T-helper 17 cell (primary cell): ENCODE measurements at places on chromosomes 5 and 9.

DNA sequence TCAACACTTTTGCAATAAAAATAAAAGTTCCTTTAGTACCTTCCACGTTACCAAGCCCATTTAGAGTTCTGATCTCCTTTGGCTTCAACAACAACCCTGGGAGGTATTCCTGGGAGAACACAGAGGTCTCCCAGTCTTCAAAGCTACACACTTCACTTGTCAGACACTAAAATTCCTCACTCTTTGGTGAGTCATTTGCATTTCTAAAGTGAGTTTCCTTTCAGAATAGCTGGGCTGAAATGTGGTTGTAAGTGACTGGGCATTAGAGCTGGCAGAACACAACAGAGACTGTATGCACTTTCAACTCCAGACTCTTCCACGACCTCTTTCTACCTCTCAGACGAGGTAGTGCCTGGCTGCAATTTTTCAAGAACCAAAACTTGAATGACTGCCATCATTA lies 11.5 kb upstream of the F2RL1 start:
- no peak for DNase-seq
- H3K27ac ChIP-seq: no peak overlapping the region
- H3K4me3 ChIP-seq: no peak overlapping the region
- peaks cover 3% of the 10 kb centered on the region for H3K4me1 ChIP-seq
- peaks cover under 1% of the 10 kb centered on the region for H3K27me3 ChIP-seq
- peaks cover 5% of the 10 kb centered on the region for H3K36me3 ChIP-seq

GRCh38 chr9:70262948-70263347 lies 4.2 kb downstream of the SMC5 start:
- H3K4me1 ChIP-seq: peaks cover 48% of the 10 kb centered on the region
- peaks cover 11% of the 10 kb centered on the region for H3K36me3 ChIP-seq
- no peak overlapping the region for H3K4me3 ChIP-seq
- H3K27me3 ChIP-seq: no peaks in the 10 kb centered on the region
- peak overlapping the region; percentile 17 for H3K27ac ChIP-seq

DNA sequence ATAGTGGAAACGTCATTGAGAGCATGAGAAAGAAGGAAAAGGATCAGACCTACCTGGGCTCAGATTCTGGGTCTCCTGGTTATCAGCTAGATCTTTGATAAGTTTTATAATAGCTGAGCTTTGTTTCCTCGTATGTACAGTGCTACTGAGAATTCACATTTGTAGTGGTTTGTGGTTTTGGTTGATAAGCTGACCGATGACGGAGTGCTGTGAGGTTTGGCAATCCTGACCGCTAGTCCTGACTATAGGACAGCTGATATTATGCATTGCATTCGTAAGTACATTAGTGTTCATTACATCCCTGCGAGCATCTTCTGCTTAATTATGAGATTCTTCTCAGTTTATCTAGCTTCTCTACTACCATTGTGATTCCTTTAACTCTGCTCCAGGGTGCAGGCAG lies 190.7 kb upstream of the SLC27A6 start:
- H3K36me3 ChIP-seq: no peaks in the 10 kb centered on the region
- H3K4me3 ChIP-seq: no peak overlapping the region
- H3K4me1 ChIP-seq: peaks cover 10% of the 10 kb centered on the region
- H3K27ac ChIP-seq: no peak overlapping the region

GRCh38 chr9:134955156-134955555 lies 37.4 kb upstream of the FCN1 start:
- no peak for DNase-seq
- no peak overlapping the region for H3K27ac ChIP-seq
- H3K4me3 ChIP-seq: no peak overlapping the region
- H3K27me3 ChIP-seq: no peaks in the 10 kb centered on the region

- no peak for DNase-seq
- H3K36me3 ChIP-seq: peaks cover 10% of the 10 kb centered on the region
- H3K4me3 ChIP-seq: no peak overlapping the region
- H3K27ac ChIP-seq: peak overlapping the region; percentile 79
Measured at GRCh38 chr5:37319037-37319782, 51.7 kb downstream of the NUP155 start.

GRCh38 chr5:65924366-65925043 lies 1.9 kb upstream of the ERBIN start:
- peak overlapping the region; percentile 96 for H3K27ac ChIP-seq
- no peak for DNase-seq
- H3K27me3 ChIP-seq: no peaks in the 10 kb centered on the region
- peak overlapping the region; percentile 89 for H3K4me3 ChIP-seq
- H3K4me1 ChIP-seq: peaks cover 16% of the 10 kb centered on the region
- H3K36me3 ChIP-seq: no peaks in the 10 kb centered on the region

GRCh38 chr5:87570366-87570765 lies 157.6 kb upstream of the CCNH start:
- no peaks in the 10 kb centered on the region for H3K36me3 ChIP-seq
- no peak overlapping the region for H3K27ac ChIP-seq
- DNase-seq: no peak
- H3K4me1 ChIP-seq: no peaks in the 10 kb centered on the region

- H3K36me3 ChIP-seq: no peaks in the 10 kb centered on the region
- no peak overlapping the region for H3K27ac ChIP-seq
- no peak overlapping the region for H3K4me3 ChIP-seq
Measured at GRCh38 chr5:155504606-155505005, 491.1 kb downstream of the KIF4B start.

GRCh38 chr9:123399803-123400378 lies 43.9 kb downstream of the CRB2 start:
- H3K4me3 ChIP-seq: no peak overlapping the region
- no peaks in the 10 kb centered on the region for H3K27me3 ChIP-seq
- no peaks in the 10 kb centered on the region for H3K36me3 ChIP-seq
- no peaks in the 10 kb centered on the region for H3K4me1 ChIP-seq

DNA sequence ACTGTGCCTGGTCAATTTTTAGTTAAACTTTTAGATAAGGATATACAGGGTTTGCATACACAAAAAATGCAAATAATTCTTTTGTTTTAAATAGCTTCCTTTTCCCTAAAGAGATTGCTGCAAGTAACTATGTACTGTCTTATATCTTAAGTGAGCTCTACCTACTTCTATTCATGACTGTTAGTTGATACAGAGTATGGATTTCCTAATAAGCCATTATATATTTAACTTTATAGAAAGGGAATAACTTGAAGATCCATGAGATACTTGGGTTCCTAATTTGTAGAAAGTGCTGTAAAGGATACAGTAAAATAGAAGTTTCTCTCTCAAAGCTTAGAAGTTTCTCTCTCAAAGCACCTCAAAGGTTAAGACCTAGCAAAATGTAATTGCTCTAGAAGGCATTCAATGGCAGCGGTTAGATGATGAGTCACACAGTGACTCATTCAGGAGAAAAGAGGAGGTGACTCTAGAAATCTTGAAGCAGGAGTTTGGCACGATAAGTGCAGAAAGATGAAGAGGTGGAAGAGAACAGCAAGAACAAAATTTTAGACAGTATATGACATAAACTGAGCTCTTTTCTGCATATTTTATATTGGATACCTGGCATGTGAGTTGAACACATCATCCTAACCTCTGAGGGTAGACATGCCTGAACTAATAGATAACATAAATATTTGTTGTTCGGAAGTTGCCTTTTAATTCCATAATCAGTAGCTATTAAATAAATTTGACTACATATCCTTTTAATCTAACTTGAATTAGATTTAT lies 5.5 kb upstream of the DNAJC21 start:
- DNase-seq: no peak
- peaks cover 6% of the 10 kb centered on the region for H3K36me3 ChIP-seq
- H3K4me1 ChIP-seq: peaks cover 2% of the 10 kb centered on the region
- peak overlapping the region; percentile 57 for H3K27ac ChIP-seq
- no peak overlapping the region for H3K4me3 ChIP-seq

DNA sequence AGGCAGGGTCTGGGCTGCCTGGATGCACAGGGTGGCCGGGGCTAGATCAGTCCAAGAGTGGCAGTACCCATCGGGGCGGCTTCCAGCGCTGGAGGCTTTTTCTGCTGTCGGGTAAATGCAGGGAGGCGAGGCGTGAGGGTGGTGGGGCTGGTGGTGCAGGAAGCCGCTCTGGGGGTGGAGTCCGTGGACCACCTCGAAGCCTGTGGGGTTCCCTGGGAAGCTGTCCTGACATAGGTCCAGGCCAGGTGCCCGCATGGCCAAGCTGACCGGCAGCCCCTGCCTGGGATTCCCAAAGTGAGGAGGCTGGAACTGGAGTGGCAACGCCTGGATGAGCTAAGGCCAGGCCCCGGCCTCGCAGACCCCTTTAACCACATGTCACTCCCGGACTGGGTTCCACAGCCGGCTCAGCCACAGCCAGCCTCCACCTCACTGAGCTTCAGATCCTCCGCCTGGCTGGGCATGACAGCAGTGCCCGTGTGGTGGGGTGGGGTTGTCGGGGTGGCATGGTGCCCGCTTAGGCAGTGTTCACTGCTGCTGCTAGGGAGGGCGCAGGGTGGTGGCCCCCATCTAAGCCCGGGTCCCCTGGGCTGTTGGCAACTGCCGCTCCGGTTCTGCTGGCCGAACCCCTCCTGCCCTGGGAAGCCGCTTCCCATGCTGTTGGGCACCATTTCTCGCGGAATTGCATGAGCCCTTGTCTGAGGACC lies 1.4 kb upstream of the QRFP start:
- no peak for DNase-seq
- no peak overlapping the region for H3K27ac ChIP-seq
- H3K4me3 ChIP-seq: no peak overlapping the region
- no peaks in the 10 kb centered on the region for H3K4me1 ChIP-seq
